ENCODE measurements at places on chromosomes 6 and 20.

DNA sequence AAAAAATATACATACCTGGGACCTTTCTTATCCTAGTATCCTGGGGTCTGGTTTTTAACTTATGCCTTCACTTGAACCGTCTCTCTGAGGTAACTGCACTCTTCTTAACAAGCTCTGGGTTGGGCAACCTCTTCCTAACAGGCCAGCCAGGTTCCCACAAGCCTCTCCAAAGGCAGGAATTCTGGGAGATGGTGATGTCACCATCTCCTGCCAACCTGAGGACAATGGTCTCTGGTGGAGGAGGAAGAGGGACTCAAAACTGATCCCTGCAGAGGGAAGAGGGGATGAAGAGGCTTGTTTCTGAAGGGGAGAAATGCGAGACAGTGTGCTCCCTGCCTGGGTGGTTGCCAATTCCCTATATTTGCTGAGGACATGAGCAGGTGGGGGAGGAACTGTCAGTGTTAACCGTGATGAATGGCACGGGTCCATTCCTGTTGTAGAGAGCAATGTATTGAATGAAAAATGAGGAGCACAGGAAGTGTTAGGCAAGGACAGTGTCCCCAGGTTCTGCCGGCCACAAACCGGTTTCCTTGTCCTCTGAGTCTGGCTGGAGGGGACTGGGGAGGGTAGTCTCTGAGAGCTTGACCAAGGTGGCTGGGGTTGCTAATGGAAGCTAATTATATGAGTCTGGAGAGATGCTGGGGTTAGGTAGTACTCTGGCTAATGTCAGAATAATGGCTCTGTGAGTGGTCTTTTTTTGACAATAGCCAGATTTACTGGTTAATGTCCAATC is 95.5 kb downstream of the KCNB1 start:
- DNase-seq, result no peak

GRCh38 chr20:39829661-39830060 is 859.4 kb downstream of the MAFB start:
- DNase-seq, result no peak

GRCh38 chr6:69294407-69294806 is 502.4 kb downstream of the LMBRD1 start:
- no peak for DNase-seq

DNA sequence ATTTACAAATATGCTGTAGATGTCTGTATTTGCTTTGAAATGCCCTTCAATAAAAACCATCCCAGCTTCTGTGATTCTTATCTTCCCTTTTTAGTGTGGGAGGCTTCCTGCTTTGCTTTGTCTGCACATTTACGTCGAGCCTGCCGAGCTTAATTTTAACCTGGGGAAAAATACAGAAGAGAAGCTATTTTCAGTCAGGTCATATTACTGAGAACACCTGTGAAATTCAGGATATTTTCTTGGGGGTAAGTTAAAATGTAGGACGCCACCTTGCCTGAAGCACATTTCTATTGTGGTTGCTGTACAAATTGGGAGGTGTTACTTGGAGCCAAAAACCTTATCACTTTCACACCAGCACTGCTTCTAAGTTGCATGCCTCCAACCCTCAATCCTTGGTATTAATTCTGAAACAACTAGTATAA is 43.6 kb upstream of the FUCA2 start:
- no peak for DNase-seq

DNA sequence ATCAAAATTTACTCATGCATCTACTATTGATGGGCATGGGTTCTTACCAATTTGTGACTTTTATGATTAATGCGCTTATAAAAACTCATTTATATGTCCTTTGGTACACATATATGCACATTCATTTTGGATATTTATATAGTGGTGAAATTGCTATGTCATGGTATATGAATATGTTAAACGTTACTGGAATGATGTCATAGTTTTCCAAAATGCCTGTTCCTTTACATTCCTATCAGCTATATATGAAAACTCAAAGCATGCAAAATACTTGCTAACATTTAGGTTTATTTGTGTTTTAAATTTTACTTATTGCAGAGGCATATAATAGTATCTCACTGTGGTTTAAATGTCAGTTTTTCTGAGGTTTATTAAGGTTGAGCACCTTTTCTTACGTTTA is 1403.1 kb downstream of the HACE1 start:
- DNase-seq, result no peak

- DNase-seq, result no peak
Observed at GRCh38 chr6:170243386-170243785, 47.5 kb downstream of the DLL1 start.

GRCh38 chr6:51398064-51398705 is 579.5 kb downstream of the TFAP2B start:
- no peak for DNase-seq

- no peak for DNase-seq
Observed at GRCh38 chr6:136492409-136492808, 57.8 kb downstream of the MAP7 start.

GRCh38 chr6:128238225-128238624 is 282.2 kb downstream of the PTPRK start:
- DNase-seq, result no peak

Measured in esophagus squamous epithelium (tissue), 5 donors.